ENCODE measurements at places on chromosomes 5 and 9.

- H3K27me3 ChIP-seq, result peaks cover 2% of the 10 kb centered on the region
- no peak for DNase-seq
- H3K27ac ChIP-seq, result no peak overlapping the region
- H3K4me3 ChIP-seq, result no peak overlapping the region
- no peaks in the 10 kb centered on the region for H3K36me3 ChIP-seq
Observed at GRCh38 chr9:97243606-97244005, 63.9 kb upstream of the CCDC180 start.

GRCh38 chr5:83450967-83451248, 20.6 kb upstream of the VCAN start:
- DNase-seq, result no peak
- H3K27ac ChIP-seq, result no peak overlapping the region
- H3K4me1 ChIP-seq, result no peaks in the 10 kb centered on the region

- H3K4me1 ChIP-seq, result no peaks in the 10 kb centered on the region
- H3K4me3 ChIP-seq, result no peak overlapping the region
- no peak for DNase-seq
Observed at GRCh38 chr5:132876020-132876759, 2.7 kb downstream of the LEAP2 start.

DNA sequence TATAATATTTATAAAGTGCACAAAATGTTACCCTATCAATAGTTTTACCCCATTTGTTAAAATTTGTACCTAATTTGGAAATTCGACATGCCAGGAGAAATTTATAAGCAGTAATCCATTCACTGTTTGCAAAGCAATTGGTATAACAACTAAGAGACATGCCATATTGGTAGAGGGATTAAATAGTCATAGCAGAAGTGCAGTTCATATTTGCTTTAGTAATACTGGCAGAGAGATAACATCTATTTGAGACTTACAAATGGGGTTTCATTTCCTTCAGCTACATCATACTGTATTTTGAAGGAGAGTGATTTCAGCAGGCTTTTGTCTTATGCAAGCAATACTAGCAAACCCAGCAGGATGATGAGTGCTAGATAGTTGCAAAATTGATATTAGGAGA, 610.4 kb upstream of the CDH10 start:
- no peak overlapping the region for H3K27ac ChIP-seq
- H3K27me3 ChIP-seq, result no peaks in the 10 kb centered on the region
- no peak overlapping the region for H3K4me3 ChIP-seq
- no peaks in the 10 kb centered on the region for H3K4me1 ChIP-seq
- no peak for DNase-seq
- H3K36me3 ChIP-seq, result no peaks in the 10 kb centered on the region

GRCh38 chr5:80181618-80182211, 74.1 kb downstream of the SERINC5 start:
- H3K27me3 ChIP-seq, result no peaks in the 10 kb centered on the region
- H3K4me3 ChIP-seq, result peak overlapping the region; percentile 62
- peaks cover 68% of the 10 kb centered on the region for H3K4me1 ChIP-seq
- peak; percentile 41 for DNase-seq
- peak overlapping the region; percentile 85 for H3K27ac ChIP-seq

- DNase-seq, result no peak
- H3K4me3 ChIP-seq, result no peak overlapping the region
- no peaks in the 10 kb centered on the region for H3K36me3 ChIP-seq
- no peaks in the 10 kb centered on the region for H3K27me3 ChIP-seq
- no peaks in the 10 kb centered on the region for H3K4me1 ChIP-seq
- no peak overlapping the region for H3K27ac ChIP-seq
Observed at GRCh38 chr9:80049096-80049782, 477.5 kb downstream of the TLE4 start.

- H3K36me3 ChIP-seq, result no peaks in the 10 kb centered on the region
- H3K4me1 ChIP-seq, result no peaks in the 10 kb centered on the region
- DNase-seq, result no peak
- peaks cover 24% of the 10 kb centered on the region for H3K27me3 ChIP-seq
- no peak overlapping the region for H3K27ac ChIP-seq
Observed at GRCh38 chr9:88184976-88185375, 46.7 kb upstream of the SPATA31C2 start.

DNA sequence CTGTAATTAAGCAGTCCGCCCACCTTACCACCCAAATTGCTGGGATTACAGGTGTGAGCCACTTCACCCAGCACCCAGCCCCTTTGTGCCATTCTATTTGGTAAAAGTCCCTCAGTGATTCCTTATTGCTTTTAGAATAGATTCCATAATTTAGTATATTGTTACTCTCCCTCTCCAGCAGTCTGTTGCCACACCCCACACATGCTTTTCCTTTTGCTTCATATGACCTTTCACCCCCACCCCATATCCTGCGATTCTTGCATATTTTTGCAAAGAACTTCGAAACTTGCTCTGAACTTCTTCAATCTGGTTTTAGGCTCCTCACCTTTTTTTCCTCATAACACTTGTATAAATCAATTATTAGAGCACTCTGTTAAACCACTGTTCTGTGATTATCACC, 100.2 kb downstream of the MTREX start:
- peaks cover 23% of the 10 kb centered on the region for H3K36me3 ChIP-seq
- no peaks in the 10 kb centered on the region for H3K27me3 ChIP-seq
- peaks cover 6% of the 10 kb centered on the region for H3K4me1 ChIP-seq

- DNase-seq, result no peak
- no peaks in the 10 kb centered on the region for H3K36me3 ChIP-seq
- peak overlapping the region; percentile 55 for H3K27ac ChIP-seq
- no peak overlapping the region for H3K4me3 ChIP-seq
Observed at GRCh38 chr5:71786337-71787055, 67.4 kb downstream of the CARTPT start.

DNA sequence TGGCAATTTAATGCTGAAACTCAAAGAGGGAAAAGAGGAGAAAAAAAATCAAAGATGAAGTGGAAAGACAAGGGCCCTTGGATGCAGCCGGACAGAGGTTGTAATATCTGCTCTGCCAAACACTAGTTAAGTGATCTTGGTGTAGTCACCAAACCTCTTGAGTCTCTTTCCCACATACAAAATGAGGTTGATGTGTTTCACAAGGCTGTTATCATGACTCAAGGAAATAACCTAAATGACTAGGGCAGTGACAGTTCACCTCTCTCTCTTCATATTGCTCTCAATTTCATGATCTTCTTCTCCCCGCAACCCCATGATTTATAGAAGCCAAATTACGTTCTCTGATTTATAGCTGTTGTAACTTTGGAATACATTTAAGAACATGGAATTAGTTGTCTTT, 44.9 kb downstream of the PIK3R1 start:
- H3K27ac ChIP-seq, result no peak overlapping the region
- DNase-seq, result no peak
- no peaks in the 10 kb centered on the region for H3K27me3 ChIP-seq
- H3K36me3 ChIP-seq, result peaks cover 9% of the 10 kb centered on the region
- H3K4me1 ChIP-seq, result peaks cover 65% of the 10 kb centered on the region

DNA sequence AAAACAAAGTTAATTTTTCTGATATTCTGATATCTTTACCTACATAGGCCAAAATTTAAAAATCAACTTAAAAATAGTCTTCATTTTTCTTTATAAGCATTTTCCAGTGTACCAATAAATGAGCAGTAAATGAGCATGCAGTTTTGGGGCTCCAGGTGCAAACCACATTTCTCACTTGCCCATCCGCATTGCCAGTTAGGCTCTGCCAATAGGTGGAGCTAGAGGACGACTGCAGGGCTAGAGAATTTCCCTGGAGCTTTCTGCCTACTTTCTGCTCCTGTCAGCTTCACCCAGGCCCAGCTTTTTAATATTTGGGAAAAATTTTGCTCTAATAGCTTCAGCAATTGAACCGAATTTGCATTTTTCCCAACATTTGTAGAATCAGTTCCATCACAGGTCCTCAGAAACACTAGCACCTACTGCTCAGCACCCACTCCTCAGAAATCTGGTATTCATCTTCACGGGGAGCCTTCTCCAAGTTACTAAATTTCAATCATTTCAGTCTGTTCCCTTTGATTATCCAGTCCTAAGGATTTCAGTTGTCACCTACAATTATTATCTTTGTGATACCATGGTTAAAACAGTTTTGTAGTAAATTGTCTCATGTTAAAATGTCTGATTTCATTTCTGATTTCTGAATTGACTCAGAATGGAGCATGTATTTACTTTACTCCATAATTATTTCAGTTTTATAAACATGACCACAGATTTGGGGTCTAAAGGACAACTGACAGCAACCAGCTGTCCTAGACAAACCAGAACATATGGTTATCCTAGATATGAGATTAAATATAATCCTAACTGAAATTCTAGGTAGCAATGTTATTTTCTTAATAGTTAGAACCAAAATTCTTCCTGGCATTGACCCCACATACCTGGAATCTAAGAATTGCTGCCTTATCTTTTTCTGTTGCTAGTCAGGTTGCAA, 104.6 kb upstream of the FAM174A start:
- no peaks in the 10 kb centered on the region for H3K4me1 ChIP-seq
- H3K36me3 ChIP-seq, result no peaks in the 10 kb centered on the region
- H3K27ac ChIP-seq, result no peak overlapping the region
- DNase-seq, result peak; percentile 5
